ENCODE measurements at places on chromosomes 13 and 19.
A peak's percentile ranks its signal among the peaks of the same experiment; 100 is the strongest.

GRCh38 chr13:92864584-92865284 lies 361.9 kb upstream of the GPC6 start:
- no peak for DNase-seq

- no peak for DNase-seq
Observed at GRCh38 chr13:106492588-106493475, 42.6 kb downstream of the EFNB2 start.

DNA sequence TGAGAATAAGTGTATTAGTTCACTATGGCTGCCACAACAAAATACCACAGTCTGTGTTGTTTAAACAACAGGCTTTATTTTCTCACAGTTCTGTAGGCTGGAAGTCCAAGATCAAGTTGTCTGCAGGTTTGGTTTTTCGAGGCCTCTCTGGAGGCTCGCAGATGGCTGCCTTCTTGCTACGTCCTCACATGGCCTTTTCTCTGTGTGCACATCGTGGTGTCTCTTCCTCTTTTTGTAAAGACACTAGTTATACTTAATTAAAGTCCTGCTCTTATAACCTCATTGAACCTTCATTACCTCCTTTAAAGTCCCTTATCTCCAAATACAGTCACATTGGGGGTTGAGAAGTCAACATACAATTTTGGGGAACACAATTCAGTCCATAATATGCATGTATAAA lies 10.6 kb downstream of the CSNK1A1L start:
- DNase-seq, result no peak

DNA sequence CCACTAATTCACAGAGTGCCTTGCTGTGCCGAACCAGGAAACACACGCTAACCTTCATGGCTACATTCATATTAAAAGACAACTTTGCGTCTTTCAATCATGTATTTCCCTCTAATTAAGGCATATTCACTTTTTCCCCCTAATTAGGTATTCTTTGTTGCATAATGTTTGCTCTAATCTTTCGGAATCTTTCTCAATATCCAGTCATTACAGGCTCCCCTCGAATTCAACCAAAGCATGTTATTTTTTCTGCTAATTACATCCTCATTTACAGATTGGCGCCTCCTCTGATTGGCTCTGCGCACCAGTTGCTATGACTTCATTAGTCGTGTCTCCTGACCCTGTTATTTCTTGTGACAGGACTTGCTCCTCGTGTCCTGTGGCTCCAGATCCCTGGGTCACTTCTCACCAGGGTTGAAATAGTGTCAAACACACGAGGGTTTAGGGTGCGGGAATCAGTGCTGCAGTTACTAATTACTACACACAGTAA lies 226.7 kb upstream of the TSHZ3 start:
- DNase-seq, result no peak

DNA sequence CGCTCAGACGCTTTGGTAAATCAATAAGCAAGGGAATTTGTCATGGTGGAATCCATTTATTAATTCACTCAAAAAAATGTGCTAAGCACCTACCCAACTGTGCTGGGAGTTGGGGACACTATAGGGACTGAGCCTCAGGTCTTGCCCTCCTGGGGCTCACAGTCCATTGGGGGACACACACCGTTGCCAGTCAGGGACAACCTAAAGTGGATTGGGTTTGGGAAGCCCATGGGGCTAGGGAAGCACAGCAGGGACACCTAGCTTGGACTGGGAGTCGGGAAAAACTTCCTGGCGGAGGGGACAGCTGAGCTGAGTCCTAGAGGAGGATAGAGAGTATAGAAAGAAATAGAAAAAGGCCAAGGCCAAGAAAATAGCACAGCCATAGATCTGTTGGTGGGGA lies 8.5 kb downstream of the FOSB start:
- peak; percentile 83 for DNase-seq

- DNase-seq, result no peak
Observed at GRCh38 chr19:39416152-39417120, 4.0 kb downstream of the PLEKHG2 start.

GRCh38 chr13:24916464-24916863 lies 152.5 kb downstream of the RNF17 start:
- DNase-seq, result no peak

- no peak for DNase-seq
Observed at GRCh38 chr13:48448285-48448958, 35.5 kb upstream of the LPAR6 start.

DNA sequence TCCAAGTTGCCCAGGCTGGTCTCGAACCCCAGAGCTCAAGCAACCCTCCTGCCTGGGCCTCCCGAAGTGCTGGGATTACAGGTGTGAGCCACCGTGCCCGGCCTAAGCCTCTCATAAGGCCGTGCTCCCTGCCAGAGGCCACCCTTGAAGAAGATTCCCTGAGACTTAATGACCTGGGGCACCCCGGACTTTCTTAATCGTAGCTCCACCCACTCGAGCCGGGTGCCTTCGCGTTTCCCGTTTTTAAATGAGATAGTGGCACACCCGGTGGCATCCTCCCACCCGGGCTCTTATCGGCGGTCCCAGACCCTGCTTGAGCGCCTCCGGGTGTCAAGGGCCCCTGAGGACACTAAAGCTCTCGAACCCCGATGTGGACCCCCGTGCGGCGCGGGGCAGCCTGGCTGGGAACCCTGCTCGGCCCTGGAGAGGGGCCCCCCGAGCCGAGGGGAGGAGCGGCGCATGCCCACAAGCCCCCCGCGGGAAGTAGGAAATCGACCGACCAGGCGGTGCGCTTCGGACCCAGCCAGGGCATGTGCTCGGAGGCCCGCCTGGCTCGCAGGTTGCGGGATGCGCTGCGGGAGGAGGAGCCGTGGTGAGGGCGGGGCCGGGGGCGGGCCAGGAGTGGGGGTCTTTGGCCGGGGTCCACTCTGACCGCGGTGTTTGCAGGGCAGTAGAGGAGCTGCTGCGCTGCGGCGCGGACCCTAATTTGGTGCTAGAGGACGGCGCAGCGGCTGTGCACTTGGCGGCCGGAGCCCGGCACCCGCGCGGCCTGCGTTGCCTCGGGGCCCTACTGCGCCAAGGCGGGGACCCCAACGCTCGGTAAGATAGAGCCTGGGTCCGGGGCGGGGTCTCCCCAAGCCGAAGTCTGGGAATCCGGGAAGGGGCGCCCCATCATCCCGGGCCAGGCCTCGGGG lies at the start of gene ANKLE1:
Gene ANKLE1, plus strand, starts transcription at position 511 of the 914 bp plus-strand sequence. Its CDS starts 20 bp downstream, at position 531.
- peak; percentile 60 for DNase-seq

- DNase-seq, result no peak
Observed at GRCh38 chr19:17909003-17909732, 23.6 kb upstream of the CCDC124 start.

- no peak for DNase-seq
Observed at GRCh38 chr13:34437873-34438272, 504.2 kb upstream of the NBEA start.

DNA sequence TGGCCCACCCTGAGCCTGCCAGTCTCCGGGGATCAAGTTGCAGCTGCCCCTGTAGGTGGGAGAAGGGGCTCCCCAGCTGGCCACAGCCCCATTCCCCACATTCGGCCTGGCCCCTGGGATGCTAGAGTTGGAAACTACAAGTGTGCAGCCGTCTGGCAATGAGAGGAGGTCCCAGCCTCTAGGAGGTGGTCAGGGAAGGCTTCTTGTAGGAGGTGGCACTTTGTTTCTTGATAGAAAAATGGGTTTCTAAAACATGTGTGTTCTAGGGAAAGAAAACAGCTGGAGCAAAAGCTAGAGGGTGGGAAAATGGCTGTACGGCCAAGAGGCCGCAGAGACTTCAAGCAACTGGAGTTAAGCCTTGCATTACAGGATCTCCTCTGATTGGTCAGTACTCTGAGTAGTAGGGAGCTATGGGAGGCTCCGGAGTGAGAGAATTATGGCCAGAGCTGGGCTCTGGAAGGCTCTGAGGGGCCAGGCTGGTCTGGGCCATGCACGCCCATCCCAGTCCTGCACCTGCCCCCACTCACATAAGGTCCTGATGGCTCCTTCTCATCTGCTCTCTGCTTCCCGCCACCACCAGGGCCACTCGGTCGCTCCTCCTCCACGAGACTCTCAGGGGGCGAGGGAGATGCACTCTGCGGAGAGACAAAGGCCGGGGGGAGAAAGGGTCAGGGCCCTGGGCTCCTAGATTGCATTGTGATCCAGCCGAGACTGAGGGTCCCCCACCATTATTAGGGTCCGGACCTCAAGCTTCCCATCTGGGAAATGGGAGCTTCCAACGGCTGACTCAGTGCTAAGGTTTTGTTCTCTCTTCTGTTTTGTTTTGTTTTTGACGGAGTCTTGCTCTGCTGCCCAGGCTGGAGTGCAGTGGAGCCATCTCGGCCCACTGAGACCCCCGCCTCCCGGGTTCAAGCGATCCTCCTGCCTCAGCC lies 13.7 kb downstream of the TLE2 start:
- no peak for DNase-seq

- no peak for DNase-seq
Observed at GRCh38 chr13:25153736-25154135, 18.4 kb downstream of the AMER2 start.

- no peak for DNase-seq
Observed at GRCh38 chr19:41816761-41817160, 20.4 kb downstream of the CEACAM3 start.

DNA sequence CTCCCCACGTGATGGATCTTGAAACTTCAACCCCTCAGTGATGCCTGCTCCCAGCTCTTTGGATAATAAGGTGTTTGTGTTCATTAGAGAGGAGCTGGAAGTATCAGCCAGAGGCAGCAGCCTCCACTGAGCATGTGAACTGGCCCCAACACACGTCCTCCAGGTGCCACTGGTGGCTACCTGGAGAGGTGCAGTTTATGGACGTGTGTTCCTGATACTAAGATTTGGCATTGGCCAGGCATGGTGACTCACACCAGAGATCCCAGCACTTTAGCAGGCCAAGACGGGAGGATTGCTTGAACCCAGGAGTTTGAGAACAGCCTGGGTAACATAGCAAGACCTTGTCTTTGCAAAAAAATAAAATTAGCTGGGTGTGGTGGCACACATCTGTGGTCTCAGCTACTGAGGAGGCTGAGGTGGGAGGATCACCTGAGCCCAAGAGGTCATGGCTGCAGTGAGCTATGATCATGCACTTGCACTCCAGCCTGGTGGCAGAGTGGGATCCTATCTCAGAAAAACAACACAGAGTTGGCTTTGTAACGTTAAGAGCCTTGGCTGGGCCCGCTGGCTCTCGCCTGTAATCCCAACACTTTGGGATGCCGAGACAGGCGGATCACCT lies 34.4 kb downstream of the SLC25A42 start:
- no peak for DNase-seq

GRCh38 chr19:34432797-34433196 lies 4.6 kb downstream of the UBA2 start:
- no peak for DNase-seq

- DNase-seq, result no peak
Observed at GRCh38 chr13:77305266-77305665, 21.6 kb downstream of the MYCBP2 start.
